Neural crest cell (in vitro differentiated cells): ENCODE measurements at places on chromosomes 3 and 15.
A peak's percentile ranks its signal among the peaks of the same experiment; 100 is the strongest.

- DNase-seq = no peak
Observed at GRCh38 chr3:172808969-172809546, 58.5 kb downstream of the ECT2 start.

DNA sequence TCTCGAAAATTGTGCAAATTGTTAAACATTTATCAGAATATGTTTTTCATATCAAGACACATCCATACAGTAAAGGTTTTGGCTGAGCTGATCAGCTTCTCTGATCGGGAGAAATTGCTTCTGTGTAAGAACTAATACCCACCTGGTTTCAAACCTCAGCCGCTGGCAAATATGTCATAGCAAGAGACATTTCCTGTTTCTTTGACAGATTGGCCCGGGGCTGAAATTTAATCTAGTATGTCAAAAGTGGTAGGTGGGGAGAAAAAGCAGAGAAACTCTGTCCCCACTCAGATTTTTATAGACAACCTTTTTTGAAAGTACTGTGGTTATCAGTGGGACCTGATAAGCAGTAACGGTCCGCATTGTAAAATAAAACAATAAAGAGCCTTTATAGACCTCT lies 88.8 kb upstream of the SLC24A5 start:
- DNase-seq = no peak

DNA sequence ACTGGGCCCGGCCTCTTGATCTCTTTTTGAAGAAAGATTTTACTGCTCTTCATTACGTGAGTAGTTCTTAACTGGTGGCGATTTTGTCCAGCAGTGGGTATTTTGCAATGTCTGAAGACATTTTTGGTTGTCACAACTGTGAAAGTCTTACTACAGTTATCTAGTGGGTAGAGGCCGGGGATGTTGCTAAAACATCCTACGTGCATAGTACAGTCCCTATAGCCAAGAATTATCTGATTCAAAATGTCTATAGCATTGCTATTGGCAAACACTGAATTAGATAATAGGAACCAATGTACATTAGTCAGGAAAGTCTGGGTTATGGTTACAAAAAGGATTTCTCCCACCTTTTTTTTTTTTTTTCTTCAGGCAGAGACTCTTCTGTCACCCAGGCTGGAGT lies 38.1 kb downstream of the FOXL2 start:
- DNase-seq = no peak

GRCh38 chr3:190361791-190362190 lies 26.2 kb upstream of the CLDN16 start:
- no peak for DNase-seq

DNA sequence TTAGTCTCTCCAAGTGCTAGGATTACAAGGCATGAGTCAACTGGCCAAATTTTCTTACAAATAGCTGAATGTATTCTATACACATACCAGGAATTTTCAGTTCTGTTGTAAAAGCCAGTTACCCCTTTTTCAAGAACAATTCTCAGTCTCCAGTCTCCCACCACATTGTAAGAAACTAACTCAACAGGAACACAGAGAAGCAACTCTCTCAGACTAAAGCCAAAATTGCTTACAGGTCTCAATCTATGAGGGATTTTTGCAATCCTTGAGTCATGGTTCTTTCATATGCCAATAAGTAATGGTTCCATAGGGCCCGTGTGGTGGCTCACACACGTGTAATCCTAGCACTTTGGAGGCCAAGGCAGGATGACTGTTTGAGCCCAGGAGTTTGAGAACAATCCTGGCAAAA lies 8.5 kb downstream of the IP6K2 start:
- DNase-seq = no peak

GRCh38 chr15:93067649-93068085 lies 21.3 kb downstream of the RGMA start:
- DNase-seq = no peak

DNA sequence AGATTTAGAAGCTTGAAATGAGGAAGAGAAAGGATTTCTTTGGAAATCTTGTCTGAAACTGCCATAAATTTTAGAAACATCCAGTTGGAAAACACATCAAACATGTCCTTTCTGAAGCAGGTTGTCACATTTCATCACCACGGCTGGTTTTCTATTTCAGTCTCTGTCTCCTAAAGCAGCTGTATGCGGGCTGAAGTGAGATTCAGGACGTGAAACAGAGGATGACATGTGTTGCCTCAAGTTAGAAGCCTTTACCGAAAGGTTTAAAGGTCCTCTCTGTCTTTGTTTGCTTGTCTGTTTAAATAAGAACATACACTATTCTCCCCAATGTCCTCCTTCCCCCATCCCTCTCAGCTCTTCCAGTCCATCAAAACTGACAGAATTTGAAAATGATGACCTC lies 141.9 kb downstream of the SQOR start:
- DNase-seq = no peak

DNA sequence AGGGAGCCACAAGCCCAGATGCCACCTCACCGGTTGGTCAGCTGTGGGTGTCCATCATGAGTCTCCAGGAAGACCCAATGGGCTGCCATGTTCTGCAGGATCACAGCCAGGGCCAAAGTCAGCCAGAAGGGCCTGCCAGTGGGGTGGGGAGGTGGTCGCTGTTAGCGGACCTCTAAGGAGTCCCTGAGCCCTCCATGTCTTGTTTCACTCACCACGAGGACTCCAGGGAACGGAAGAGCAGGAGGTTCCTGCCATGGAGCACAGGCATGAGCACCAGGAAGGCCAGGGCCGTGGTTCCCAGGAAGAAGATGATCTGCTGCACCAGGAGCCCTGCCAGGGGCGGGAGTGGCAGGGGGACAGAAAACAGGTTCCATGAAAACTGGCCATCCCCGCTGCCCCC lies 8.6 kb downstream of the ISLR start:
- DNase-seq = no peak

- DNase-seq = no peak
Observed at GRCh38 chr15:41417418-41418195, 712 bp downstream of the RTF1 start.

DNA sequence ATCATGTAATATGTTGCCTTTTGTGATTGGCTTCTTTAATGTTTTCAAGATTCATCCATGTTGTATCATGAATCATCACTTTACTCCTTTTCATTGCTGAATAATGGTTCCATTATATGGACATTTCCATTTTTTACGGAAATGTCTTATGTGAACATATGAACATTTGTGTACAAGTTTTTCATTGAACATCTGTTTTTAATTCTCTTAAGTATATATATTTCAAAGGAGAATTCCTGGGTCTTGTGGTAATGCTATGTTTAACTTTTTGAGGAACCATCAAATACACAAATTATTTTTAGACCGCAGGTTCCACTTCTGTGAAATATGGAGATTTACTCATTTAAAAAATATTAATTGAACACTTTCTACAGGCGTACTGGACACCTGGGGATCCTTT lies 85.7 kb downstream of the ARIH1 start:
- DNase-seq = no peak

GRCh38 chr15:66169023-66169422 lies 84.5 kb downstream of the MEGF11 start:
- DNase-seq = no peak

DNA sequence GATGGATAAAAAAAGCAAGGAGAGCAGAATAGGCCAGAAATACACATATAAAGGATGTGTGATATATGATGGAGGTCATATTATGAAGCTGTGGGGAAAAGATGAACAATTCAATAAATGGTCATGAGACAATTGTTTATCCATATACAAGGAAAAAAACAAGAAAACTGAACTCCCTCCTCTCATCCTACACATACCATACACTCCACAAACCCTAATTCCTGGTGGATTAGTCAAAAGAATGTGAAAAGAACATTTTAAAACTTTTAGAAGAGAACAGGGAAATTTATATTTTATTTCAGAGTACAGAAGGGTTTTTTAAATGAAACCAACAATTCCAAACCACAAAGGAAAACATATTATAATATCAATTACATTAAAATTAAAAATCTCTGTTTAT lies 34.5 kb upstream of the NR2E3 start:
- no peak for DNase-seq

GRCh38 chr3:158483701-158484235 lies 87.2 kb upstream of the MLF1 start:
- DNase-seq = no peak

DNA sequence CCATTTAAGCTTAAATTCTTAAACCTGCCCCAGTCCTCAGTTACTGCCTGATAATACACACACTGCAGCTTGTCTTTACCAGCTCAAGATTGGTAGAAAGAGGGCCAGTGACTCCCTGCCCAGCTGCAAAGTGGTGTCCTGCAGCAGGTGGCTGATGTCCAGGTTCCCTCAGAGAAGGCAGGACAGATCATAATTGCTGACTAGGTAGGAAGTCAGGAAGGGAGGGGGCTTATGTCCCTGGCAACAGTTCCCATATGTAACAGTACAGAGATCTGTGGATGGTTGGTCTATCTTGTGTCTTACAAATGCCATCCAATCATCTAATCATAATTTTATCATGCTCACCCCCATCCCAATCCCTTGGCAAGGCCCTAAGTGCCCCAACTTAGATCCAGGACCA lies 492.1 kb upstream of the PPP2R3A start:
- DNase-seq = no peak

DNA sequence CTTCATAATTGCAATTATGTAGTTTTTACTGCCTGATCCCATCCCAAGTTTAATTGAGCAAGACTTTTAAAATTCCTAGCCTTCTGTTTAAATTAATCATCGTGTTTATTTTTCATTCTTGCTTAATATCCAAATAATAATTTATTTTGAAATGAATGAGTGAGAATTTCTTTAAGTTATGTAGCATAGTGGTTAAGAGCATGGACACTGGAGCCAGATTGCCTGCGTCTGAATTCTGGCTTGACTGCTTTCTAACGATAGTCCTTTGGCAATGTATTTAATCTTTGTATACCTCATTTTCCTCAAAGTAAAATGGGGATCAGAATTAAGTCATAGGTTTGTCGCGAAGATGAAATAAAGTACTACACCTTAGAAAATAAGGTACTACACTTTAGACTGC lies 71.4 kb downstream of the LRRC49 start:
- DNase-seq = no peak

- DNase-seq = peak; percentile 4
Observed at GRCh38 chr3:66885326-66886000, 112.6 kb upstream of the KBTBD8 start.

- DNase-seq = no peak
Observed at GRCh38 chr3:69442771-69443311, 57.0 kb upstream of the FRMD4B start.

DNA sequence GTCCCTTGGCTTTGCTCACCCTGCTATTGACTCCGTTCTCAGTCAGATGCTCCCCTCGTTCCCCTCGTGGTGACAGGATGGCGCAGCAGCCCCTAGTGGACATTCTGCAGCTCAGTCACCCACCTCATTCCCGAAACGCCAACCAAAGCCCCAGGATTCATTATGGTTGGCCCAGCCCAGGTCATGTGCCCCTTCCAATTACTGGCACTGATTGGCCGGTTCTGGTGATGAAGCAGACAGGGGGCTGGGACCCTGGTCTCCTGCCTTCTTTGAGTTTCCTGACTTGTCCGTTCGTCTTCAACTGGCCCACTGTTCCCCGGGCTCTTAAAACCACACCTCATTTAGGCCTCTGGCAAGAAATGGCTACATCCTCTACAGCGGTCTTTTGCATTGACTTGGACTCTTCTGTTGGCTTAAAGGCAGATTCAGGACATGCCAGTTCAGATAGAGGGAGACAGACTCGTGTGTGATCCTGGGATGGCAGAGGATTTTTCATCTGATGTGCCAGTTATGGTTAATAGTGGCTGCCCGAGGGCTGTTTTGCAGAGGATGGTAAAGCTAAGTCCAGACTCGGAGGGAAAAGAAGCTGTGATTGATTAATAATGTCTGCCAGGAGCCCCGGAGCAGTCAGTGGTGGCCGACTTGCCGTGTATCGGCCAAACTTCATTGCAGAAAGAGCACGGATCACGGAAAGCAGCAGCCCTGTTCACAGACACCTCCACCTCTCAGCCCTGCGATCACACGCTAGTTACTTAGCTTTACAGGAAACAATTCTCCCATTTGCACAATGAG lies 37.8 kb downstream of the LSM3 start:
- peak; percentile 25 for DNase-seq

- no peak for DNase-seq
Observed at GRCh38 chr3:163717377-163717776, 1360.9 kb downstream of the SI start.

GRCh38 chr15:38905632-38906031 lies 341.0 kb upstream of the RASGRP1 start:
- no peak for DNase-seq

GRCh38 chr3:45664578-45664977 lies 24.6 kb upstream of the SACM1L start:
- no peak for DNase-seq

- DNase-seq = no peak
Observed at GRCh38 chr15:60255390-60255789, 142.4 kb downstream of the ANXA2 start.

- DNase-seq = no peak
Observed at GRCh38 chr3:186519021-186519658, 25.0 kb downstream of the CRYGS start.

DNA sequence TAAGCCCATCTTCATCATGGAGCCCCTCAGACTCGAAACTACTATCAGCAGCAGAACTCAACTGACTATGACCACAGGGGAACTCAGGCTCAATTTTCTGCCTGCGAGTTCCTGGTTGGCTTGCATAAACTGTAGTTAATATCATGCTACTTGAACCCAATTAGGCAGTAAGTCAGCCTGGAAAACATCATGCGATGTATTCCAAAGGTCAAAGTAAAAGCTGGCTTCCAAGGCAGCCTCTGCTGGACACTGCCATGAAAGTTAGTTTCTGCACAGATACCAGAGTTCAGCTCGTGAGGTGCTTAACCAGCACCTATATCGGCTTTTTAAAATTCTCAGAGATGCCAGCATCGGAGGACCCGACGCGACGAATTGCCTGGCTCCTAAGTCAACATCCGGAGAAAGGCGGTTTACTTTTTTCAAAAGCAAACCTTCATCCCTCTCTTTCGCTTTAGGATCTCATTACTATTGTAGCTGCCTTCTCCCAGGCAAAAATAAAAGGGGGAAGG lies 3.8 kb downstream of the ANP32A start:
- no peak for DNase-seq

- no peak for DNase-seq
Observed at GRCh38 chr3:106746286-106746685, 631.0 kb upstream of the CCDC54 start.

GRCh38 chr3:39000008-39000450 lies 51.7 kb downstream of the SCN11A start:
- no peak for DNase-seq

GRCh38 chr15:31149088-31149505 lies 47.6 kb upstream of the TRPM1 start:
- DNase-seq = no peak

DNA sequence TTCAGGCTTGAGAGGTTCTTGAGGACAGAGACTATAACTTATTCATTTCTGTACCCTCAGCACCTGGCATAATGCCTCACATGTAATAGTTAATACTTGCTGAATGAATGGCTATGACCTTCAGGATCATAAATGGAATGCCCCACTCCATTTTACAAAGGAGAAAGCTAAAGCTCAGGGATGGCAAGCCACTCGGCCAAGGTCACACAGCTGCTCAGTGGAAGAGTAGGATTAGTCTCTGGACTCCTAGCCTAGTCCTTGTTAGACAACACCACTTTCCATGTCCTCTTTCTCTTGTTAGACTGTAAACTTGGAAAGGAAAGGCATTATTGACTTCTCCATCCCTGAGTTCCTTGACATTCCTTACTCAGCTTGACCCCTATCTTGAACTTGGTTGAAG lies 3.2 kb upstream of the ALPK3 start:
- DNase-seq = no peak
